ENCODE measurements at places on chromosomes 12 and 14.

DNA sequence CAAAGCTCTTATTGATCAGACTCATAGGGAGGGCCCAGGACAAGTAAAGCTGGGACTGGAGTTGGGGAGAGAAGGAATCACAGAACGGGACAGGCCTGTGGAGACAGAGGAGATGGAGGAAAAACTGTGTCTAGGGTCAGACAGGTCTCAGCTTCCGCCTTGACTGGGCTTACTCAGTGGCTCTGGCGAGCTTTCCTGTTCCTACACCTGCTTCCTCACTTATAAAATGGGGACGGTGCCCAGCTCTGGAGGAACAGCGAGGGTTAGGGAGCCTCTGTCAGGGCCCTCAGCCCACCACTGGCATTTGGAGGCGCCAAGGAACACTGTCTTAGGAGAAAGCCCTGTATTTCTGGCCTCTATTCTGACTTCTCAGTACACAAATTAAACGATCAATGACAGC, 34.7 kb downstream of the SETD3 start:
- no peak for DNase-seq

DNA sequence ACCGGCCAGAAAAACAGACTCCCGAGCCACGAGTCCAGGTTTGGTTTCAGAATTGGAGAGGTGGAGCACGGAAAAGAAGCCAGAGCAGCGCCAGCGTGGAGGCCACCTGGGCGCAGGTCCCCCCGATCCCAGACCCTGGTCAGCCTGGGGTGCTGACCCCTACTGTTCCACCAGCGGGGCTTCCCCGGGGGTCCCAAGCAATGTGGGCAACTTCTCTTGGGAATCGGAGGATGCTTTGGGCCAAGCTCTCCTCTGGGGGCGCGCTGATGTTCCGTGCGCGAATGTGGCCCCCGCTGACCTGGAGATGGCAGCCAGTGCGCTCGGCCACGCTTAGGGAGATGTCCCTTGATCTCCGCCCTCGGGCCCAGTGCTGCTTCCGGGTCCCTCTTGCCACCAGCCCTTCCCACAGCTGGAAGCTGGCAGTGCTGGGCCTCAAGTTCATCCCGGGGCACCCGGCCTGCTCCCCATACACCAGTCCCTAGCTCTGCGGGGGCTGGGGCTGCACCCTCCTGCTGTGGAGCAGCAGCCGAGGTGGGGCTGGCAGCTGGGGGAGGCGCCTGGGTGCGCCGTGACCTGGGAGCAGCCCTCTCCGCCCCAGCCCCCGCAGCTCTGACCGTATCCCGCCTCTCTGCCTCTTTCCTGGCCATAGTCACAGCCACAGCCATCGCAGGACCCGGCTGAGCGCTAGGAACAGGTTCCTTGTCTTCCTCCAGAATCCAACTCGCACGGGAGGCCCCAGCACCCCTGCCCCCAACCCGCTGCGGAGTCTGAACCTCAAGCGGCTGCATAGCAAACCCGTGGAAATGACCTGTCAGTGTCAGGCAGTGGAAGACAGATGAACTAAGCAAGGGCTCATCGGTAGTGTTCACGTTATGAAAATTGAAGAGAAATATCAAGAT, 91.2 kb downstream of the RCOR1 start:
- DNase-seq = no peak

- no peak for DNase-seq
Observed at GRCh38 chr12:124053851-124054250, 80.8 kb downstream of the ZNF664 start.

DNA sequence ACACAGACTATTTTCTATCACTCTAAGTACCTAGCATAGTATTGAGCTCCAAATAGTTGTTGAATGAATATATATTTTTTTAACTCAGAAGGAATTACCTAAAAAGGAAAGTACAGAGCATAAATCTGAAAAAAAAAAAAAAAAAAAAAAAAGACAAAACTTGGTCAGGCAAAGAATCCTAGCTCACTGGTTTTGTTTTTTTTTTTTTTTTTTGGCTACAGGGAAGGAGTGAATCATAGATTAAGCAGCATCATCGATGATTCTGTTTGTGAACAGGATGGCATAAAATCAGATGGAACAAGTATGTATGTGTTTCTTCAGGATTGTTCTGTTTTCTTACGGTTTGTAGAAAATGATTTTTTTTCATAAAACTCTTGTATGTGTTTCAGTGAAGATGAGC, 66.1 kb upstream of the BCAT1 start:
- DNase-seq = no peak

- DNase-seq = no peak
Observed at GRCh38 chr14:73809391-73809790, 42.2 kb upstream of the PTGR2 start.

- no peak for DNase-seq
Observed at GRCh38 chr12:103249607-103250006, 246.2 kb downstream of the C12orf42 start.

- no peak for DNase-seq
Observed at GRCh38 chr12:46401662-46402061, 29.1 kb upstream of the SLC38A2 start.

DNA sequence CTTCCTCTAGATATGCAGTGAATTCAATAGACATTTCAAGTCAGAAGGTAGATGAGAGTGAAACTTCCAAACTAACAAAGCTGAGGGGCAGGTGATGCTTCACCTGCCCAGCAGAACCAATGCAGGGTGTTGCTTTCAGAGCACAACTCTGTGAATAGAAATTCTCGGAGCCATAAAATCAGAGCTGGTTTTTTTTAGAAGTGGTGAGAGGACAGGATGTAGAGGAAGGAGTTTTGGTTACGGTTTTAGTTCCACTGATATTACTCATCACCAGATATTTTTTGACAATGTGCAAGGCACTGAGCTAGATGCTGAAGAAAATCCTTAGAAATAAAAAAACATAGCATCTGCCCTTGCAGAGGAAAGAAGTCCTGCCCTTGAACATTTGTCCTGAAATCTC, 62.2 kb downstream of the BMP4 start:
- DNase-seq = no peak

DNA sequence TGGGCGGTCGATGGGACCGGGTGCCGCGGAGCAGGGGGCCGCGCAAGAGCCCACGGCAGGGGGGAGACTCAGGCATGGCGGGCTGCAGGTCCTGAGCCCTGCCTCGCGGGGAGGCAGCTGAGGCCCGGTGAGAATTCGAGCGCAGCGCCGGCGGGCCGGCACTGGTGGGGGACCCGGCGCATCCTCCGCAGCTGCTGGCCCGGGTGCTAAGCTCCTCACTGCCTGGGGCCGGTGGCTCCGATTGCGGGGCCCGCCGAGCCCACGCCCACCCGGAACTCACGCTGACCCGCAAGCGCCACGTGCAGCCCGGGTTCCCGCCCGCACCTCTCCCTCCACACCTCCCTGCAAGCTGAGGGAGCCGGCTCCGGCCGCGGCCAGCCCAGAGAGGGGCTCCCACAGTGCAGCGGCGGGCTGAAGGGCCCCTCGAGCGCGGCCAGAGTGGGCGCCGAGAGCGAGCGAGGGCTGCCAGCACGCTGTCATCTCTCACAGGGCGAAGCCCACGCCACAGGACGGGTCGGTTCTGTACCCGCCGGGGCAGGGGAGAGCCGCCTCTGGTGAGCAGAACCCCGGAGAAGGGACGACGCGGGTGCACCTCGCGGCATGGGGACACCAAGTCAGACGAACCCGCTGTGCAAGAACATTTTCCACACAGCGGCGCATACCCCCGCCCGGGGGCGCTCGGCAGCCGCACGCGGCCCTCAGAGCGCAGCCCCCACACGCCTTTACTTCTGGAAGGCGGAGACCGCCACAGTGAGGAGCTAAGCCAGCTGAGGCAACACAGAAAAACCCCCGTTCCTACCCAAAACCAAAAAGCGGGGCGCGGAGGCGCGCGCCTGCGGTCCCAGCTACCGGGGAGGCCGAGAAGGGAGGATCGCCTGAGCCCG, 1.2 kb upstream of the SIVA1 start:
- peak; percentile 69 for DNase-seq

DNA sequence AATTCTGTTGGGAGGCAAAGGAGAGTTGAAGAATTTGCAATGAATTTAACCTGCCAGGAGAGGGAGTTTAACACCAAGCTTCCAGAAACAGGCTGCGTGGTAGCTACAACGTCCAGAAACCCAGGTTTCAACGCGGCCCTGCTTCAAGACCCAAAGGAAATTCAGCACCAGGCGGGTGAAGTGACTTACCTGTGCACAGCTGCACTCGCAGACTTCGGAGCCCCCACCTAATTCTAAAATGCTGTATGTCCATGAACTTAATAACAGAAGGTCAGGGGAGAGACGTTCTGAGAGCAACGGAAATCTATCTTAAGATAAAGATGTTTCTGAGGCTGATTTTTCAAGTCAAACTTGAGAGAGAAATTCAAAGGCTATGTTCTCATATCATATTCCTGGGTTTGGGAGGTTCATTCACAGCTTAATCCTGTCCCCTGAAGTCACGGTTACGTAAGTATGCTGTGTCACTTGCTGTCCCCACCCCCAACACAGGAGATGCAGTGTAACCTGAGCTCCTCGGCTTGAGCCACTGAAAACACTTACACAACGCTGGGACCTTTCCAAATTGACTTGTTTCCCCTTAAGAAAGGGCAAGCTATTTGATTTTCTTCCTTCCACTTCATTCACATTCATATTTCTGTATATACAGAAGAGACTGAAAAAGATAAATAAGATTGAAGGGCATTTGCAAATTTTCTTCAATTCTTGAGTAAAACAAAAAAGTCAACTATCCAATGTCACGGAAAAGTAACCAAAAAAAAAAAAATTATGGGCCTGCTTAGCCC, 22.7 kb downstream of the CLIP1 start:
- peak; percentile 44 for DNase-seq

DNA sequence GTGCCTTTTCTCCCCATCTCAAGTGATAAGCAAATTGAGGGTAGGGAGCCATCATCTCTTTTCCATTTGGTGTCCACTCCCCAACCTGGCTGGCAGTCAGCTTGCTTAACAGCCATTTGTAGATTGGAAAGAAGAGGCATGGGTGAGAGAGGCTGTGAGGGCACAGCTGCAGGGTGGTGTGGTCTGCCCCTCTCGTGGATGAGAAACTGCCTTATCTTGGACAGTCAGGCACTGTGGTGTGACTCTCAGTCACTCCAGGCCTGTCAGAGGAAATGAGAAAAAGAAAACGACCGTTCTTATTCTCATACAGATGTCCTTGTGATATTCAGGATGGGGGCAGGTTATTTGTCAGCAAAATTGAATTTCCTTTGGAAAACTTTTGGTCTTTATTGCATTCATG, 65.1 kb upstream of the SRSF5 start:
- no peak for DNase-seq

GRCh38 chr14:31441273-31442111, 15.8 kb downstream of the DTD2 start:
- no peak for DNase-seq

DNA sequence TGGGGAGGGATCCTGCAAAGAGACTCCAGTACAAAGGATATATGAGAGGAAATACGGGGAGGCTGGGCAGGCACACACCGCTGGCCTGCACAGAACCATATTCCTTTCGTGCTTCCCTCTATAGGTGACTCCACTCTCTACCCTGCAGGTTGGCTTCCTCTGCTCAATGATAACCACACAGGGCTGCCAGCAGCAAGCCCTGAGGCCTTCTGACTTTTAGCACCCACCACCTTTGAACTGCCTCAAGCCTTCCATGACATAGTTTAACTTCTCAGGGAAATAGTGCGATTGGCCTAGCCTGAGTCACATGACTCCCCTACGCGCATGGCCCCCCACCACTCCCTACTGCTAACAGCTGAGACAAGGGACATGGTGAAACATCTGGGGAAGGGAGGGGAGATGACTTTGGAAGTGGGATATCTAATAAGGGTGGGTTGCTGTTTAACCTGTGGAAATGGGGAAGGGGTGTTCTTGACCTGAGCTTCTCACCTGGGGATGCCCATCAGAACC, 3.0 kb upstream of the FOXN3 start:
- DNase-seq = no peak

- no peak for DNase-seq
Observed at GRCh38 chr12:69345742-69346141, 2.4 kb upstream of the LYZ start.

- no peak for DNase-seq
Observed at GRCh38 chr14:32666308-32666707, 272.4 kb upstream of the NPAS3 start.

DNA sequence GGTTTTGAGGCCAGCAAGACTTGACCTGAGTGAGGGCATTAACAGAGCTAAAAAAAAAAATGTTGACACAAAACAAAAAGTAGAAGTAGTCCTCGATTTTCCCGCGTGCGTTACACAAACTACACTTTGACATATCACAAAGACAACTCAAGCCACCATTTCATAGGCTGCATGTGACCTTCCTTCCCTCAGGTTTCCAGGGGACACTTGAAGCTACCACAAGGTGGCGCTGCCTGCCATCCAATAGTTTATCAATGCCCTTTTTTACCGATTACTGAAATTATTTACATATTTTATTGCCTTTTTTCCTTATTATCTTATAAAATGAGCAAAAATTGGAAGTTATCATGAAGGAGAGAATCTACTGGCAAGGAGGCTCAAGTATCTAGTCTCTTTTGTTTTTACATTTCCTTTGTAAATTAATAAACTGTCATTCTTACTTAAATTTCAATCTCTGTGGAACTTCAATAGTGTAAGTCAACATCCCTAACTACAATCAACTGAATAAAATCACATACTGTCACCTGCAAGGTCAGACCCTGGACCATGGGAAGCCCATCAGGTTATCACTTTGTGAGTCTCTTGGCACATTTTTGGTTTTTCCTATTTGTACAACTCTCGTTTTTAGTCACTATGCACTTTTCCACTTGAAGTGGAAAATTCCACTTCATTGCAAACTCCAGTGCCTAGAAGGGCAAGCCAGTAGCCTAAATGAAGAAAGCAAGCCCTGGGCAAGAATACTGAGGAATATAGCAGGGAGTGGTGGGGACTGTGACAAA, 84.6 kb upstream of the CPSF6 start:
- peak; percentile 69 for DNase-seq

DNA sequence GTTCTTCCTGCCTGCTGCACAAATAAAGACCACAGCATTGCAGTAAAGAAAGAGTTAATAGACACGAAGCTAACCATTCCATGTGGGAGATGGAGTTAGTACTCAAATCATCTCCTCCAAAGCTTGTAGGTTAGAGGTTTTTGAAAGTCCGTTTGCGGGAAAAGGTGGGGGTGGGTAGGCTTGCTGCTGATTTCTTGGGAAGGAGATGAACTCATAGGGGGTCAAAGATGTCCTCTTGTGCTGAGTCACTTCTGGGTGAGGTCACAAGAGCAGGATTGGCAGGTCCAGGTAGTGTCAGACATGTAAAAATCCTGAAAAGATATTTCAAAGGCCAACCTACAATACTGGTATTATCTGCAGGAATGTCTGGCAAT, 66.4 kb downstream of the PTHLH start:
- no peak for DNase-seq

GRCh38 chr14:37595809-37596621, 586 bp downstream of the TTC6 start:
- no peak for DNase-seq

DNA sequence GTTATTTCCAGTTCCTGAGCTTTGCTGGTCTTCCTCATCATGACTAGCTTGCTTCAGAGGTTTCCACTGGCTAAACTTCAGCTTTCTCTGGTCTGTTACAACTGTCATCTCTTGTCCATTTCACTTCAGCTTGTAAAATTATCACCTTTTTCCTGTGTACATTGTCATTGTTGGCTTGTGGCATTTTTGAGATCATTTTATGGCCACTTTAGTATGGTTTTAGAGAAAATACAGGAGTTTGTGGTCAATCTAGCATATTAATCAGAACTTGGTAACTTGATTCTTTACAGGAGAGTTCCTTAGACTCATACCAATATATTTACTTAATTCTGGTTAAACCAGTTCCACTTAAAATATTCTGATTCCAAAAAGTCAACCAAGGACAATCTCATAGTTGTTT, 235.9 kb upstream of the KITLG start:
- no peak for DNase-seq

Measured in CD4-positive, alpha-beta T cell (primary cell).